ENCODE measurements at places on chromosomes 6 and 20.

GRCh38 chr6:43125119-43125518 is 46.0 kb upstream of the SRF start:
- DNase-seq = no peak

DNA sequence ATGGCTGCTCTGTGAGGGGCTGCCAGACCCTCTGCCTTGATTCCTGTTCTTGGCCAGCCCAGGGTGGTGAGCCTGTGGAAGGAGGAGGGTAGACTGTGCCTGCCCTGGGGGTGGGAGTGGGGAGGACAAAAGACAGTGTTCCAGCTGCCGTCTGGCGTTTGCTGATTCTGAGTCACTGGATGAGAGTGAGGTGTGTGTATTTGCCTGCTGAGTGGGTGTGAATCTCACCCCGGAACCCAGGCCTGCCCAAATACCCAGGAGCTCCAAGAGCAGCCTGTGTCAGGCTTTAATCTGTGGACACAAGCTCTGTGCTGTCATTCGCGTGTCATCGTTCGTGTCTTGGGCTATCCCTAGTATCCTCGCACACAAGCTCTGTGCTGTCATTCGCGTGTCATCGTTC is 2.6 kb upstream of the LKAAEAR1 start:
- no peak for DNase-seq

DNA sequence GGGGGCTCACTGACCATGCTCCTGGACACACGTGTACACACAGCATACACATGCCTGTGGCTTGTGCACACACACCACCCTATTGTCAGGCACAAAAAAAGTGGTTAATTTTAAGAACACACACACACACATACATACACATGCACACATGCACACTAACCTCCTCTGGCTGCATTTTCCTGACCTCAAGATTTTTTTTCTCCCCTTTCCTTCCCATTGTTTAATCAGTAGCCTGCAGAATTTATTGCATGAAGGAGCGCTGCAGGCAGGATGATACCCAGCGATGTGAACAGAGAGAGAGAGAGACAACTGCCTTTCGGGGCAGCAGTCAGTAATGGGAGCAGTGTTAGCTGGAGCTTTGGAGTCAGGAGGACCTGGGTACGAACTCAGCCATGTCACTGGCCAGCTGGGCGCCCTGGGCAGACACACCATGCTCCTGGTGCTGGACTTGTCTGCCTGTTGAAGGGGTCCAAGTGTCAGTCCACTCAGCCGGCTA is 990 bp upstream of the TRAF3IP2 start:
- no peak for DNase-seq

- DNase-seq = no peak
Observed at GRCh38 chr20:6660441-6660840, 107.0 kb upstream of the BMP2 start.

DNA sequence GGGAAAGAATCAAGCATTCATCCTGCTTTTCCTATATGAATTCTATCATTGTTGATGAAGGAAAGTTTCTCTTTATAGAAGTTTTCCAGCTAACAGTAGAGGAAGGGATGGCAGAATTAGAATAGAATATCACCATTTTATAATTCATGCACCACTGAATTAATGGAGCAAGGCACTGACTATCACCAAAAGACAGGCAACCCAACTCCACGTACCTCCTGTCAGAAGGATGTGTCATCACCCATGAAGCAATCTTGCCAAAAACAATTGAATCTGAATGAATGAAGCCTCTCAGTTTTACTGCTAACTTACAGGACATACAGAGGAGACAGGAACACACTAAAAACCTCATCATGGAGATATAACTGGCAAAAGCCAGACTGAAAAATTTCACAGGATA is 122.4 kb downstream of the NFATC2 start:
- peak; percentile 41 for DNase-seq

DNA sequence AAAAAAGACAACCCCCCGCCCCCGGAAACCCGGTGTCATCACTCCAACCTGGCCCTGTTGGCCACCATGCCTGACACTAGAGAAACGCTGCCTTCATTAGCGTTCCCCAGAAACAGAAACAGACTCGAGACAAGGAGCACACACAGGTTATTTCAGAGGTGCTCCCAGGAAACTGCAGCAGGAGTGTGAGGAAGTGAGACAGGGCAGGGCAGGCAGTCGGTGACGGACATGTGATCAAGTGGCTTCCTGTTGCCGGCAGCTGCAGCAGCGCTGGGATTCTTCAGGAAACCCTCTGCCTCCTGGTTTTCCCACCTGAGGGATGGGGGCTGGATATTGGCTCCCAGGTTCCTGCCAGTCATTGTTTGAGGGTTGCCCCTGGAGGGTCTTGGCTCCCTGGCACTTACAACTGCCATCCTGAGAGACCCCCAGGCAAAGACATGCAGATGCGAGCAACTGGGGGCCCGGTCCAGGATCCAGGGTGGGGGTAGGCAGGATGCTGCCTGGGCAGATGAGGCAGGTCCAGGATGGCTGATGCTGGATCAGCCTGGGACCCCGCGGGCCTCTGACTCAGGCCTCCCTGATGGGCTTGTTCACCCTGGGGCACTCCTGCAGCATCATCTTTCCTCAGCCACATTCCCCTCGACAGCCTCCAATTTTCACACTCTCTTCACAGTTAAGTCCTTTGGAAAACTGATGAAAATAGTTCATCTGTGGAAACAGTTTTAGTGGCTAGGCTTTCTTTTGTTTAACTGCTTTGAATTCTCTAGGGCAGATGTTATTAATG is 150.7 kb upstream of the SYNDIG1 start:
- DNase-seq = no peak

DNA sequence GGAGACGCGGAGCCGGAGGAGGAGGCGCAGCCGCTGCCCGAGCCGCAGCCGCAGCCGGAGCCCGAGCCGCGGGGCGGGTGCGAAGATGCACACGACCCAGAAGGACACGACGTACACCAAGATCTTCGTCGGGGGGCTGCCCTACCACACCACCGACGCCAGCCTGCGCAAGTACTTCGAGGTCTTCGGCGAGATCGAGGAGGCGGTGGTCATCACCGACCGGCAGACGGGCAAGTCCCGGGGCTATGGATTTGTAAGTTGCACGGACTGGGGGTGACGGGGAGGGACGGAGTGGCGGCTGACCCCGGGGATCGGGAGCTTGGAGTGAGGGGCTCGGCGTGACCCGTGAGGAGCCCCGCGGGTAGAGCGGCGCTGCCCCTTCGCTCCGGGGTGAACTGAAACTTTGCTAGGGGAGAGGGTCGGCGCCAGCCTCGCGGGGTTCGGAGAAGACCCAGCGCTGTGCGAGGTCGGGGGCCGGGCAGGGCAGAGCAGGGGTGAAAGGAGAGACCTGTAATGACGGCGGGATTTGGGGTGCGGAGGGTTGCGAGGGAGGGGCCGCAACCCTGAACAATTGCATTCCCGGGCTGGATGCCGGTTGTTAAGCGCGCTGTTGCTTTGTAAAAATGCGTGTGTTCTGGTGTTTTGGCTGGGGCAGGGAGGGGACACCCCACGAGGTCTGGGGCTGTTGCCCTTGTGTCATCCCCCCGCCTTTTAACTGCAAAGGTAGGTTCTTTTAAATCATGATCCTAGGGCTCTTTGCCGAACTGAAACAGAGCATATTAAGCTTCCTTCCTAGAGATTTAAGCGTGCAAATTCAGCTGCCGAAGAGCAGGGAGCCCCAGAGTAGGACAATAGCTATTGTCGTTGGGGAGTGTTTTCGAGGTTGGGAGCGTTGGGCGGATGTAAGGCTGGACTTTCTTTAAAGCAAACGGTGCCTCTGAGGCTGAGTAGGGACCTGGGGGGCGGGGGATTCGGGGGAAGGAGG is 628 bp downstream of the RBM24 start:
- peak; percentile 44 for DNase-seq

GRCh38 chr20:48921883-48922820 is 641 bp downstream of the ARFGEF2 start:
- peak; percentile 36 for DNase-seq

DNA sequence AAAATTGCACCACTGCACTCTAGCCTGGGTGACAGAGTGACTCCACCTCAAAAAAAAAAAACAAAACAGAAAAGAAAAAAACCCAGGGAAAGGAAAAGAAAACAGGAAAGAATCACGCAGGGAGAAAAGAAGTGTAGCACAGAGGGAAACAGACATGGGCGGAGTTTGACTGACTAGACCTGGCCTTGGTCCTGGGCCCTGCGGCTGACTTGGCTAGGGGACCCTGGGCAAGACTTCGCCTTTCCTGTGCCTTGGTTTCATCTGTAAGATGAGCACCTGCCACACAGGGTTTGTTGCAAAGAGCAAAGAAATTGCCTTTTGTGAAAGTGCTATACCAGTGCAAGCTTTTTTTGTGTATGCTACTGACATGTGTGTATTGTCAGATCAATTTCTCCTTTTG is 71.3 kb upstream of the KCNG1 start:
- no peak for DNase-seq

GRCh38 chr6:127118298-127119101 is at the start of gene RSPO3:
Gene RSPO3, plus strand, starts transcription at chr6:127118671. Its CDS starts 522 bp downstream, at chr6:127119193.
- peak; percentile 66 for DNase-seq

GRCh38 chr6:46044881-46045617 is 29.4 kb upstream of the CLIC5 start:
- peak; percentile 96 for DNase-seq

- DNase-seq = no peak
Observed at GRCh38 chr6:13368731-13369115, 40.4 kb upstream of the TBC1D7 start.

GRCh38 chr6:147108259-147108910 is 95.8 kb upstream of the STXBP5 start:
- DNase-seq = no peak

GRCh38 chr6:127971945-127972391 is 71.1 kb upstream of the THEMIS start:
- peak; percentile 46 for DNase-seq

DNA sequence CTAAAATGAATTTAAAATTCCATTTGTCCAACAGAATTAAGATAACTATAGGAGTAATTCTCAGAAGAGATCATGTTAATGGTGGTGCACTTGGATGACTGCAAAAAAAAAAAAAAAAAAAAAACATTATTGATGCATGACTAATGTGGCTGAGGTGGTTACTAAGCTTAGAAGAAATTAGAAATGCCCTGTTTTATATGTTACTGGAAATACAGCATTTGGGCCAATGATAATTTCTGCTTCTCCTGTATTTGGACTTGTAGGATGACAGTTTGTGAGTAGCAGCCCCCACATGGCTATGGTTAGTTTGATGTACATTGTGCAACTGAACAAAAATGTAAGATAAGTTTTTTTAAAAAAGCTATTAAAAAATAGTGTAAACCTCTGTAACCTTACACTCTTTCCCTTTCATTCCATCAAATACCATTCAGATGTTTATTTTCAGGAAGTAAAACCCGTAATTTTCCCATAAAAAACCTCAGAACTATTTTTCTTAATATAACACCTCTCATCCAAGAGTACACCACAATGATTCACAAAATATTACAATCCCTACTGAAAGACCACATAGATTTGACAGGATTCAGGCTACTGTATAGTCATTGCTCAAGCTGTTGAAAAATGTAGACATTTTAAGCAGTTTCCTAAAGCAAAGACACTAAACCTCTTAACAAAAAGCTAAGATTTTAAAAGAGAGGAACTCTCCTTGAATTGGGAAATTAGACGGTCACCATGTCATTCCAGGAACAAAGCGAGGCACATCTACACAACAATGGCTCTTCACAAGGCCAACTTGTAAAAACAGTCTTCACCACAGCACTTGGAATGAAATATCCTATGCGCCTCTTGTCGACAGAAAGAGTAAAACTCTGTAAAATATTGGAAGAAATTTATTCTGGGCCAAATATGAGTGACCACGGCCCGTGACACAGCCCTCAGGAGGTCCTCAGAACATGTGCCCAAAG is 83.0 kb downstream of the WDR27 start:
- DNase-seq = no peak

DNA sequence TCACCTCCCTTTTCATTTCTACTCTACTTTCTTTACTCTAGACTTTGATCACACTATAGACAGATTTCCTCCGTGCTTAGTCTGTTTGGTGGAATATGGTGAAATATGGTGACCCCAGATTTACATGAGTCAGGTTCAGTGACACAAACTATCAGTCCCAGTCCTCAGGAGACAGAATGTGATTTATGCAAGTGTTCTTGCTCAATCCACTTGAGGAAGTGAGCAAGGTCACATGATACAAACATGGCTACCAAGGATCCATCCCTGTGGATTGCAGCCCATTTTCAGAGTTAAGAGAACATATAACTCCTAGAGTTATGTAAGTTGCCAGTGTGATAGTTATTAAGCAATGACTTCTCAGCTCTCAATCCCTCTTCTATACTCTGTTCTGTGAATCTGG is 23.7 kb upstream of the TSHZ2 start:
- DNase-seq = no peak

DNA sequence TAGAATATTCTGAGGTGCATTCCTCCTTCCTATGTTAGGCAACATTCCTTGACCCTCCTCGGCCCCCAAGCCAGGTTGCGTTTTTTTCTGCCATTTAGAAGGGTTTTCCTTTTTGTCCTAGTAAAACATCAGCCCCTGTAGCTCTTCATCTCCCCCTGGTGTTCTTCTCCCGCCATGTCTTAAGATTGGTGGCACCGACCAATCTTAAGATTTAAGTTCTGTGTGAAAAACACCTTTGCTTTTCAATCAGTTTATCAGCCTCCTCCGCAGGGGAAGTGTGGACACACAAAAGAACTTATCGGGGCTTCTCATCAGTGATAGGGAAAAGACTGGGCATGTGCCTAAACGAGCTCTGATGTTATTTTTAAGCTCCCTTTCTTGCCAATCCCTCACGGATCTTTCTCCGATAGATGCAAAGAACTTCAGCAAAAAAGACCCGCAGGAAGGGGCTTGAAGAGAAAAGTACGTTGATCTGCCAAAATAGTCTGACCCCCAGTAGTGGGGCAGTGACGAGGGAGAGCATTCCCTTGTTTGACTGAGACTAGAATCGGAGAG is 719 bp upstream of the EDN1 start:
- peak; percentile 91 for DNase-seq

DNA sequence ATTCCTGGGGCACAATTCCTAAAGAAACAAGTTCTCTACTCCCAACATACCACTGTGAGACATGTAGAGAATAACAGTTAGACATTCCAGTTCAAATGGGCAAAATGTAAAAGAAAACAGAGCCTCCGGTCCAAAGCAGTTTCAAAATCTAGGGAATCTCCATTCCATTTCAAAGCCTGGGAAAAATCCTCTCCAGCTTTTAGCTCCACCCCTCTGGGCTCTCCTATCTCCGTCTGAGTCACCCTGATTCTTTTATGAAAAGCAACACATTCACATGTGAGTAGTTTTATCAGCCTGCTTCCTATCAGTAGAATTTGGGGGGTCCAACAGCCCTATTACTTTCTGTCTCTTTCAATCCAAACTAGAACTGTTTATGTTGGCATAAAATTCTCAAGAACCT is 3.7 kb downstream of the CSNK2A1 start:
- DNase-seq = peak; percentile 73

DNA sequence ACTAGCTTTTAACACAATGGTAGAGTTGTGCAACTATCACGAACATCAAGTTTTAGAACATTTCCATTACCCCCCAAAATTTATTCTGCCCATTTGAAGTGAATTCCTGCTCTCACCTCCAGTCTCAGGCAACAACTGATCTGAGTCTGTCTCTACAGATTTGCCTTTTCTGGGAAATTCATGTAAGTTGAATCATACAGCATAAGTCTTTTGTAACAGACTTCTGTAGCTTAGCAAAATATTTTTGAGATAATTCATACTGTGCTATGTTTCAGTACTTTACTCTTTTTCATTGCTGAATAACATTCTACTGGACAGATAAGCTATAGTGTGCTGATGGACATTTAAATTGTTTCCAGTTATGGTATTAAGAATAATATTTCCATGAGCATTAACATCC is 447.3 kb upstream of the GJE1 start:
- DNase-seq = no peak

GRCh38 chr20:2358006-2358405 is 22.7 kb upstream of the TGM6 start:
- DNase-seq = no peak

All from endothelial cell of umbilical vein (primary cell).